ENCODE measurements at places on chromosomes 6 and 20.

GRCh38 chr20:57371363-57371762 is 19.8 kb upstream of the RBM38 start:
- no peak for DNase-seq

DNA sequence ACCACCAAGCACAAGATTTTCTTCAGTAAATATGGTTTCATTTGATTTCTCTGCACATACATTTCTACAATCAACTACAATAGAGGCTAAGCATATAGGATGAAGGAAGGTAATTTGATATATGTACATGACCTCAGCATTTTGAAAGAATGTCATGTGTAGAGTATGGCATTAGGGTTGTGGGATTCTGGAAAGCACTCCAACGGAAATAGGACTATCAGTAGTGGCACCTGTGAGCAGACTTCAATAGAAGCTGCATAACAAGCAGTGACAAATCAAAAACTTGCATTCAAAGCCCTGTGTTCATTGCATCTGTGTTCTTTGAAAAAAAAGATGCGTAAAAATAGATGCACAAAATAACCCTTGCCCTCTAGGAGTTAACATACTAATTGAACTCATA is 57.5 kb upstream of the EYA4 start:
- no peak for DNase-seq

DNA sequence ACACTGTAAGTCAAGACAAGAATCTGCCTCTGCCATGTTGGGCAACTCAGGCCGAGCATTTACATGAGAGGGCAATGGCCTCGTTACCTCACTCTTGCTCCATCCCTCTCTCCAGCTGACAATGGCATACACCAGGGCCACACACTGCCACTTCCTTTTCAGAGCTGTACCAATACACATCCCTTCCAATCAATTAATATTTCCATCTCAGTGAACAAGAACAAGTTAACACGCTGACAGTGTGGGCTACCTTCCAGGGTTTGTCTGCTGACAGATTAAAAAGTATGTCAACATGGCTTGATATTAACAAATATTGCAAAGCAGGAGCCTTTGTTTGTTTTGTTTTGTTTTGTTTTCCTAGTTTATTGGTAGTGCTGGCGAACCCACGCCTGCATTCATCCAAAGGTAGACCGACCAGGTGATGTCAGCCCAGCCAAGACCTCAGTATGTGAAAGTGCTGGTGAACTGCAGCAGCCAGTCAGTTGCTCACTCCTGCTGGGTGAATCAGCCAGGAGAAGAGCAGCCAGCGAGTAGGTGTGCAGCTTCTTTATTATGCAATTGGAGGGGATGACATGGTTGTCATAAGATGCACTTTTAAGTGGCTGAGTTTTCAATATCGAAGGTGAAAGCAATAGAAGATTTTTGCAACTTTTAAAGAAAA is 487.3 kb upstream of the JARID2 start:
- DNase-seq = peak; percentile 78

DNA sequence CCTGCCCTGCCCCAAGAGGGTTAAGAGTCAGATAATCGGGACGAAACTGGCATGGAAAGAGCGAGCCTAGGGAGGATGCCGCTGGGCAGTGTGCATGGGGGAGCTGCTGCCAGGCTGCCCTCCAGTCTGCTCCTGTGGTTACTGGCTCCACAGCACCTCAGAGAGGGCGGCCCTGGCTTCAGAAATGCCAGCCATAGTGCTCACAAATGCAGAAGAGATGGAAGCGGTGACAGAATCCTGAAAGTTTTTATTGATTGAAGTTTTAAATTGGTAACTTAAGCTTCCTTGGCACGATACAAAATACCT is 57.9 kb downstream of the VAPB start:
- DNase-seq = no peak

DNA sequence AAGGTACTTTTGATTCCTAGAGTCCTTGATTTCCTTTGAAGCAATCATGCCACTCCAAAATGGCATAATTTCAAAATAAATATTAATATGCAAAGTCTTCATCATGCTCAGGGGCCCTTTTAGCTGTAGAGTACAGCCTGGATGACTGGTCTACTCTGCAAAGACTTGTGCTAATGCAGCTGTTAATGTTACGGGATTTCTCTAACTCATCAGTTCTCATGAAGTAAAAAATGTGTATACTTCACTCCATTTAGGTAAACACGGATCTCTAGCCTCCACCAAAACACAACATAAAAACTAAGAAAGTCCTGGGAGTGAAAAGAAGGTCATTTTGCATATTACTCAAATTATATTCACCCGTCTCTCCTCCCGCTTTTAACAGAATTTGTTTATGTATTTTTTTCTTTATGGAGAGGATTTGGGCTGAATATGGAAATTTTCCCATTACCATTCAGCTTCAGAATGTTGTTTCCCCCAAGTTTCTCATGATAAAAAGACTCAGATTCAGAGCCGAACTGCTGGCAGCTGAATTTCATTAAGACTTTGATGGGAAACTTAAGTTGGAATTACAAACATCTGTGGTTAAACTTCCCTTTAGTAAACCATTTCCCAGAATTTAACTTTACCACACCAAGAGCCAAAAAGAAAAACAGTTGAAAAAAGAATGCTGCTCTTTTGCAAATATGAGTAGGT is 8.7 kb downstream of the LAMA4 start:
- DNase-seq = no peak

- DNase-seq = peak; percentile 13
Measured at GRCh38 chr20:64216036-64216435, 39.5 kb upstream of the PCMTD2 start.

GRCh38 chr6:140540743-140541142 is 1166.3 kb upstream of the CITED2 start:
- no peak for DNase-seq

GRCh38 chr20:50536333-50536732 is 26.1 kb downstream of the PTPN1 start:
- no peak for DNase-seq

DNA sequence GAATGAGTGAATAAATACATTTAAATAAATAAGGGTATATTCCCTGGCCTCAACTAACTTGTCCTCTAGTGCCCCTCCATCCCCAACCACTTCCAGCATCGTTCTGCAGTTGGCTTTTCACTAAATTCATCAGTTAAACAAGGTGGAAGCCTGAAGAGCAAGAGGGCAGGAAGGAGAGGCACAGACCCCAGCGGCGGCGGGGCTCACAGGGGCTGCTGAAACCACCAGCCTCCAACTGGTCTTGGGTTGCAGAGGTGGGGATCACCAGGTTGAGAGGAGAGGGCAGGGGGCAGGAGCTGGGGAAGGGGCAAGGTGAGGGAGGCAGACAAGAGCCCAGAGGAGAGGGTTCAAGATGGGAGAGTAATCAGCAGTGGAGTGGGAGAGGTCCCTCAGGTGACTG is 27.1 kb downstream of the KCNK5 start:
- DNase-seq = no peak

- DNase-seq = no peak
Measured at GRCh38 chr6:95503568-95503967, 73.8 kb upstream of the MANEA start.

DNA sequence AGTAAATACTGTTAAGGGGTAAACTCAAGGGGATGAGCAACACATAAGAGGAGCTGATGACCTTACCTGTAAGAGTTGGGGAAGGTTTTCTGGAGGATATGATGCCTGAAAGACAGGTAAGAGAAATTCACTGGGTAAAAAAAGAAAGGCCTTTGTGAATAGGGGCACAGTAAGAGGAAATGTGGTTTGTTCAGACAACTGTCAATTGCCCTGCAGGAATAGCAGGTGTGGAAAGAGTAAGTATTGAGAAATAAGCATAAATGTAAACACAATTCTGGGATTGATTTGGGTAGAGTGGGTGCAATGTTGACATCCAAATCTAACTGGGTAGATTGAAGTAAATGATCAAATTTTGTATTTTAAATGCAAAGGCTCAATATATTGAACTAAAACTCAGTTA is 670.0 kb downstream of the DHX35 start:
- no peak for DNase-seq

- DNase-seq = no peak
Measured at GRCh38 chr6:90350689-90351554, 54.3 kb upstream of the BACH2 start.

- DNase-seq = no peak
Measured at GRCh38 chr20:63116412-63117106, 99.4 kb downstream of the YTHDF1 start.

DNA sequence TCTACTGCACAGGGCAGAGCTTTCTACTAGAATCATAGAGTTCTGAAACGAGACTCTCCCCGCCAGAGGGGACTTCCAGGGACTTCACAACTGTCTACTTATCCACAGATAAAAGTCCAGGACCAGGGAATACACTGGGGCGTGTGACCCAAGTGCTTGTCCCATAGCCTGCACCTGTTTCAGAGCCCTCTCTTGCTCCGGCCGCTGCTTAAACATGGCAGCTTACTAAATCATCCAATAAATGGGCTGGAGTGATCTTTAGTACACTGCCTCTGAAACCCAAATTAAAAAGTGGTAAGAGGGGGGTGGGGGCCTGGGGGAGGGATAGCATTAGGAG is 8.9 kb upstream of the RAB44 start:
- DNase-seq = no peak

- no peak for DNase-seq
Measured at GRCh38 chr6:22838345-22838744, 269.0 kb downstream of the HDGFL1 start.

GRCh38 chr20:24768201-24768636 is 180.8 kb upstream of the CST7 start:
- no peak for DNase-seq

GRCh38 chr6:144127097-144127496 is 23.2 kb upstream of the STX11 start:
- no peak for DNase-seq

DNA sequence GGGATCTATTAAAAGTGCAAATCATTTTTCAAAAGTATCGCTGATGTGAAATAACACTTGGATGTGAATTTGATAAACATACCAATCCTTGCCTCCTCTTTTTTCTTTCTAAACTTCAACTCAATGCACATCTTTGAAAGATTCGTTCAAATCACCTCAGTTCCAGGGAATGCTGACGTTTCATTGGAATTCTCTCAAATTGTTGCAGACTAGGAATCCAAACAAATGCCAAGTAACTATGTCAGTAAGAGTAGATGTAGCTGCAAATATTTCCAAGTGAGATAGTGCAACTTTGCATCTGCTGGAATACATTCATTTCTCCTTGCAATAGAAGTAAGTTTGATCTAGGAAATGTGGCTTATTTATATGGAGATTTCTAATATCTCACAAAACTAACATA is 220.7 kb downstream of the FUT9 start:
- DNase-seq = no peak

DNA sequence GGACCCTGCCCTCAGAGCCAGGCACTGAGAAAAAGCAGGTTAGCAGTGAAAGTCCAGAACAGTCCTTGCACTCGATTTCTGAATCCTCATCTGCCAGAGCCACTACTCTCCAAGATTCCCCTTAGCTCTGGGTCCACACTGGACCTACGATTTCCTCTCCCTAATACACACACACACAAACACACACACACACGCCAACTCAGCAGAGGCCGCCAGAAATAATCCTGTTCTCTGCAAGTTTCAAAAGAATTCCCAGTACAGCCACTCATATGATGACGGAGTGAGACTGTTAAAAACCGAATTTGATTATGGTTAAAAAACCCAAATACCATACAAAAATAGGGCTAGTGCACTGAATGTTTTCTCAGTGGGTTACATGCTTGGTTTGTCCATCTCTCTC is 90.8 kb downstream of the GMPR start:
- no peak for DNase-seq

DNA sequence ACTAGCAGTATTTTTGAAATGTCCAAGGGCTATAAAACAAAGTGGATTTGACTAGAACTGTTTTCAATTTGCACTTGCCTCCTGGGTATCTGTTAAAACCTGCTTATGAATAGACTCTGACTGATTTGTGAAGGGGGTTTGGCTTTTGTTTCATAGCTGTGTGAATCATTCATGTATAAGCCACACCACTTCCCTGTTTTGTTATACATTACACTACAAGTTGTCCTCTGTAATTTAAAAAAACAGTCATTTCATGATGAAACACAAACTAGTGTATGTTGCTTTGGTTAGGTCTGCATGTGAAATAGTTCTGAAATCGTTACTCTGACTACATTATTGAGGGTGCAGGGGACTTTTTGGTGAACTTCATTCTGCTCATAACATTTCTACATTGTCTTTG is 121.7 kb downstream of the NKAIN2 start:
- DNase-seq = no peak

DNA sequence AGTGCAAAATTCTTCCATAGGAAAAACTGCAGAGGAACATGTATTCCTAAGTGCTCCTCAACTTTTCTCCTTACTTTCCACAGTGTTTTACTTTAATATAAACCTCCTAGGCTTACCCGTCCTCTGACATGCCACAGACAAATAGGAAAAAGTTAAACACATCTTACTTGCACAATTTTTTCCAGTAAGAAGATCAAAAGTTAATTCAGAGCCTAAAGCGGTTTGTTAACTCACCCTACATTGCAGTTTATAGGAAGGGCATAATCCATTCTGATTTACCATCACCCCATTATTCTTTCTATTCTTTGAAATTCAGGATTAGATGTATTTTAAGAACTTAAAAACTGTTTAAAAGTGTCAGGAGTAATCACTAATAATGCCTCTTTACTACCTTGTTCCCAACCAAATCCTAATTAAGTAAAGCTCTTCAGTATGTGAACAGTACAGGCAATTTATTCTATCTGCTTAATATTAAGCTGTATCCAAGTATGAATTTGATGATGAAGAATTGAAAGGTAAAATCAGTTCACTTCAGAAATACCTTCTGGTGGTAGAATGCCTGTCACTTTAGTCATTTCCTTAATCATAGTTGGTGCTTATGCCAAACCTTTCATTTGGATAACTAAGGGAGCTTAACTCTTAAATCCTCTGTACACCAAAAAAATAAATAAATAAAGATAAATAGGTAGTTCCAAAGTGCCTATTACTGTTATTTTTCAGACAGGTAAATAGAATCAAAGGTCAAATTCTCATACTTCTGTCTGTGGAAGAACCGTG is 292.0 kb downstream of the ALDH8A1 start:
- DNase-seq = no peak

- no peak for DNase-seq
Measured at GRCh38 chr6:38039502-38039901, 220.0 kb downstream of the ZFAND3 start.

DNA sequence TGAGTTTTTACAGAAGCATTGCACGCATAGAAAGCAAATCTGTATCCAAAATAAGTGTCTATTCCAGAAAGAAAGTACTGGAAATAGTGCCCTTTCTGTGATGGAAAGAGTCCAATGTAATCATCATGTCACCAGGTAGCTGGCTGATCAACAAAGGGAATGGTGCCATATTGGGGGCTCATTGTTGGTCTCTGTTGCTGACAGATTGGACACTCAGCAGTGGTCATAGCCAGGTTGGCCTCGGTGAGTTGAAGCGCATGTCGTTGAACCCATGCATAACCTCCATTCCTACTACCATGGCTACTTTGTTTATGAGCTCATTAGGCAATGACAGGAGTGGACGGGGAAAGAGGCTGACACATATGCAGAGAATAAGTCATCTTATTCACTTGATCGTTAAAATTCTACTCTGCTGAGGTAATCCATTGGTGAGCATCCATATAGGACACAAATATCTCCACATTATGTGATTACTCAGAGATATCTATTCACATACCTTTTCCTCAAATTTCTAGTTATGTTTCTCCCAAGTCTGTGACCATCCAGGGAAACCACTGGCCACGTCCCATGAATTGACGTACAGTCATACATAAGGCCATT is 560.5 kb downstream of the HAO1 start:
- DNase-seq = no peak

Data from NCI-H2081 (cell line).